ENCODE measurements at places on chromosomes 3 and 15.

- no peak for DNase-seq
These were observed 169.5 kb upstream of the THBS1 start for GRCh38 chr15:39411102-39411989.

GRCh38 chr3:10495003-10495402 lies 10.4 kb downstream of the ATP2B2 start:
- peak; percentile 13 for DNase-seq

DNA sequence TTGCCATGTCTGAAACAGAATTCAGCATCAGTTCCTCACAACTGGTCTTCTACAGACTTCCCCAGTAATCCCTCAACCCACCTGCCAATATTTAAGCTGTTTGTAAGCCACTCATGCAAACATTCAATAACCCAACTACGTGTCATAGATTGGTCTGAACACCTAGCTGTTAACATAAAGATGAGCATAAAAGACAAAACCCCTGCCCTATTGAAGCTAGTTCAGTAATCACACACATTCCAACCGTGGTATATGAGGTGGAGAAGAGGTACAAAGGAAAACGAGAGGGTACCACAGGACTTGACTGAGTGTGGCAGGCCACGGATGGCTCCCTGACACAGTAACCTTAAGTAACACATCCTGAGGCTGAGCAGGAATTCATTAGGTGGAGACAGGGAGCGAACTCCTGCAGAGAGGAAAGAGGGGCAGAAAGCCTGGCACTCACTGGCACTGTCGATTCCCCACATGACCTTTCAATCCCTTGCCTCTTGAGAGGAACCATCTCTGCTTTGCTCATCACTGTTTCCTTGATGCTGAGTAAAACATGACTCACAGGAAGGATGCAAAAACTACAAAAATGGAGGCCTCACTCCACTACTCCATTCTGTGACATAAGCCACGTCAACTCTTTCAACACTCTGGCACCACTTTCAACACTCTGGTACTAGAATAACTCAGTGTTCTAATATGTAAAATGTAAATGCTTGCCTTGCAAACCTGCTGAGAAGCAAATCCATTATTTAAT lies 31.3 kb downstream of the RPN1 start:
- peak; percentile 51 for DNase-seq

DNA sequence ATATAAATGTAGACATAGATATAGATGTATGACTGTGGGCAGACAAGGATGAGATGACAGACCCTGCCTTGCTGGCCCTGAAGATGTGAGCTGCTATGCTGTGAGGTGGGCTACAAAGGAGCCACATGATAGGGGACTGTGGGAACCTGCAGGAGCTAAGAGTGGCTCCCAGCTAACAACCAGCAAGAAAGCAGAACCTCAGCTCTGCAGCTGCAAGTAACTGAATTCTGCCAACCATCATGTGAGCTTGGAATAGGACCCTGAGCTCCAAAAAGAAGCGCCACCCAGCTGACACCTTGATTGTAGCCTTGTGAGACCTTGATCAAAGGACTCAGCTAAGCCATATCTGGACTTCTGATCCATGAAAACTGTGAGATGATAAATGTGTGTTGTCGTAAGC lies 123.3 kb upstream of the GRM7 start:
- DNase-seq = no peak

- DNase-seq = peak; percentile 68
These were observed 2.3 kb upstream of the TM4SF4 start for GRCh38 chr3:149472030-149472797.

Measured in fibroblast of skin of scalp (primary cell).